ENCODE measurements at places on chromosomes 11 and 22.

DNA sequence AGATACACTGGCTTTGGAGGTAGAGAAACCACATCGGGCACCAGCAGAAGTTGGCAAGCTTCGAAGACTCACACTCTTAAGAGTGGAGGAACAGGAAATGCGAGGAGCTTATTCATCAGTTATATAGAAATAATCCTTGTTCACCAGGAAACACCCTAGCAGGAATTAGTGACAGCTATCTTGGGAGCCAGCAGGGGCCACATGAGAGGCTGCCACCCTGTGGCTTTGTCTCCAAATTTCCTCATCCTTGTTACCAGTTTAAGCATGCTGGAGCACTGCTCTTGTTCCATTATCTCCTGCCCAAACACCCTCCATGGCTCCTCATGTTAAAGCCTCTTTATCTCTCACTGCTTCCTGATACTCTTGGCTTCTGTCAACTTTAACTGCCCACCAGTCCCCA lies 131.0 kb downstream of the PLEKHA7 start:
- no peak for DNase-seq

DNA sequence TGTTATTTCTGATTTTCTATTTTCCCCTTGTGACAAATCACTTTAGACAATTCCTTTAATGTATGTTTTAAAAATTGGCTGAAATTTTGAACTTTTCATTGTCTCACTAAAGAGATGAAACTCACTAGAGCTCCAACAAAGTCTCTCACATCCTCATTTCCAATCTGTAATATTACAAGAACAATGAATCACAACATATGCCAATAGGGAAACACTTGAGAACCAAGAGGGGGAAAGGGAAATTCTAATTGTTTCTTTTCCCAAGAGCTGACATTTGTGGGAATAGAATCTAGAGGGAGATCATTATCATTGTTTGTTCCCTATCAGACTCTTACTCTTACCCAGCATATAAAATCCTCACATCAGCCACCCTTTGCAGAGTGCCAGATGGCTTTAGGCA lies 28.2 kb downstream of the OR10D3 start:
- no peak for DNase-seq

GRCh38 chr11:20003351-20003750 lies 156.9 kb downstream of the DBX1 start:
- DNase-seq, result no peak

- DNase-seq, result no peak
Measured at GRCh38 chr22:32801537-32802236, at the start of gene TIMP3. TSS of gene TIMP3 (plus strand) at chr22:32801705. CDS start at chr22:32802002, 297 bp downstream.

GRCh38 chr11:110125632-110126031 lies 32.4 kb downstream of the ZC3H12C start:
- DNase-seq, result no peak

- no peak for DNase-seq
Measured at GRCh38 chr11:122779047-122779629, 59.2 kb upstream of the CRTAM start.

Data from activated CD8-positive, alpha-beta memory T cell treated with anti-CD3 and anti-CD28 coated beads for 4 hours (primary cell).